T-helper 2 cell (primary cell): ENCODE measurements at places on chromosomes 11 and 22.

DNA sequence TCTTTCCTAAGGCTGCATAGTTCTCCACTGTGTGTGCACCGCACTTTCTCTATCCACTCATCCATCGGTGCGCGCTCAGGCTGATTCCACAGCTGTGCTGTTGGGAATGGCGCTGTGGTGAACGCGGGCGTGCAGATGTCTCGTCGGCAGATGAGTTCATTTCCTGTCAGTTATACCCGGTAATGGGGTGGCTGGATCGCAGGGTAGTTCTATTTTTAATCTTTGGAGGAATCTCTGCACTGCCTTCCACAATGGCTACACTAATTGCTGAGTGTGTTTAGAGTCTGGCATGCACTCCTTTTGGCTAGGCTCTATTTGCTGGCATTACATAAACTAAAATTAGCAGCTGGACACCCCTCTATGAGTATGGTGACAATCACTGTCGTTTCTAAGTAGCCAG lies 27.9 kb upstream of the KRTAP5-7 start:
- no peak for DNase-seq

GRCh38 chr11:123298488-123299447 lies 103.7 kb upstream of the CLMP start:
- no peak for DNase-seq

DNA sequence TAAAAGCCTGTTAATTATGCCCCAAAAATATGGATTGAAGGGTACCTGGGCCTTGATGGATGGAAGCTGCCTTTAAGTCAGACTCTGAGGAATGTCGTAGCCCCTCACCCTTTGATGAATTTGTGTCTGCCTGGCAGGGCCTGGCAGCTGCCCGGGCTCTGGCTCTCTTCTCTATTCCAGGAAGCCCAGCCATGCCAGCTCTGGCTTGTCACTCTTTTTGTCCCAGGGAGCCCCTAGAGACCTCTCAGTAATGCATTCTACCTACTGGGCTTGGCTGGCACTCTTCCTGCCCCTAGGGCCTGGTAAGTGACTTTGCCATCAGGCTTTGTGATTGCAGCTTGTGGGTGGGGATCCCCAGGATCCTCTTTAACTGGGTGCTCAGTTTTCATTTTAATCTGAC lies 103.8 kb downstream of the GRIK4 start:
- no peak for DNase-seq

GRCh38 chr11:89540826-89541225 lies 49.7 kb upstream of the NOX4 start:
- no peak for DNase-seq

DNA sequence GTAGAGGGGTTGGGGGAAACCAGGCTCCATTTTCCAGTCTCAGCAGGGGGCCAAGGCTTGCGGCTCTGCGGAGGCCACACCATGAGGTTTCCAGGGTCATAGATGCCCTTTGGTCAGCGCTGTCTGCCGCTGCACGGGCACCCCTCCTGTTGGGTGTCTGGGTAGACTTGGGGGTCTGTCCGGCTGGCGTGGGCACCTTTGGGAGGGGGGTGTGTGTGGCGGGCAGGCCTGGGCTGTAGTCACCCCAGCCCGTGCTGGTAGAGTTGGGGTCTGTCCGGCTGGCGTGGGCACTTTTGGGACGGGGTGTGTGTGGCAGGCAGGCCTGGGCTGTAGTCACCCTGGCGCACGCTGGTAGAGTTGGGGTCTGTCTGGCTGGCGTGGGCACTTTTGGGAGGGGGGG lies 18.6 kb downstream of the LSP1 start:
- no peak for DNase-seq

- DNase-seq = no peak
These were observed 13.5 kb downstream of the NCF4 start for GRCh38 chr22:36874309-36874696.

GRCh38 chr22:50016308-50016987 lies 3.9 kb upstream of the IL17REL start:
- no peak for DNase-seq

- DNase-seq = peak; percentile 37
These were observed 14.1 kb downstream of the RPS13 start for GRCh38 chr11:17063171-17064002.

DNA sequence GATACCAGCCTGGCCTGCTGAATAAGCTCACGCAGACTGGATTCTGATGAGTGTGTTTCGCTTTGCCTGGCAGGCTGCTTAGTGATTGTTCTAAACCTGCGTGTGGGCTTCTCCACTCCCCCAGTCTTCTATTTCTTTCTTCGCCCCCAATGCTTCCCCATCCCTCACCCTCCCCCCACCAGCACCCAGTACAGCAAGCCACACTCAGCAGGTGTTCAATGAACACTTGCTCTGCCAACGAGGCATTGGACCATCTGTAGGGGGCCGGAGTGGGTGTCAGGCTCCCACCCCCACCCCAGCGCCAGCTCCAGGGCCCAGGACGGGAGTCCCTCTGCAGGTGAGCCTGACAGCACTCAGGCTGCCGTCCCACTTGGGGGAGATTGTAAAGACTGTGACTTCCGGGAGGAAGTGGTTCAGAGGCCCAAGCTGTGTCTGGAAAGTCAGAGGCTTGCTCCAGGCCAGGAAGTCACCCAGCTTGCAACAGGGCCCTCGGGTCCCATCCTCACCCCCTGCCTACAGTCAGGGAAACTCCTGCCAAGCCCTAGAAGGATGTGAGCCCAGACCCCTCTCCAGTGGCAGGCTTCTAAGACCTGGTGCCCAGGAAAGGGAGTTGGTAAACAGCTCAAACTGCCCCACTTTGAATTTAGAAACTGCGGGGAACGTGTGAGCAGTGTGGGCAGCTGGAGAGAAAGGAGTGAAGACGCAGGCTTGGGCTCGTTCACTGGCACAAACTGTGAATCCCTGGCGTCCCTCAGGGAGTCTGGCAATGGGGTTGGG lies 66.3 kb upstream of the PRDM11 start:
- peak; percentile 25 for DNase-seq

DNA sequence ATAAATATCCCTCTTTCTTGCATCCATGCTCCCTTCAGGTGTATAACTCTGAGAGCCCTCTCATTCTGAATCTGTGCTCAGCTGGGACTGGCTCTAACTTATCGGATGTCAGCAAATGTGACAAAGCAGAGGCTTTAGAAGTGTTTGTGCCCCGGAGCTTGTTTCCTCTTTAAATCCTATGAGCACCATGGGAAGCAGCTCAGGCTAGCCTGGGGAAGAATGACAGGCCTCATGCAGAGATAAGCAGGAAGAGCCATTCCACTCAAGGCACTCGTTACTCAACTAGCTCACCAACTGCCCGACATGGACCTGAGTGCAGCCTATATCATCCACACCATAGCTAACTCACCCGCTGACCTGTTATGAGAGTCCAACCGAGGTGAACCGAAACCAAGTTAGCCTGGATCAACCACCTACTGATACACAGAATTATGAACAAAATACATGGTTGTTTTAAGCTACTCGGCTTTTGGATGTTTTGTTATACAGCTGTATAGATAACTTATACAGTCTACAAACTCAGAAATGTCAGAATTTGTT lies 990.7 kb downstream of the NTM start:
- no peak for DNase-seq

GRCh38 chr11:78748918-78749690 lies 174.4 kb upstream of the NARS2 start:
- no peak for DNase-seq

- DNase-seq = no peak
These were observed 968 bp downstream of the RHBDD3 start for GRCh38 chr22:29266564-29267461.

DNA sequence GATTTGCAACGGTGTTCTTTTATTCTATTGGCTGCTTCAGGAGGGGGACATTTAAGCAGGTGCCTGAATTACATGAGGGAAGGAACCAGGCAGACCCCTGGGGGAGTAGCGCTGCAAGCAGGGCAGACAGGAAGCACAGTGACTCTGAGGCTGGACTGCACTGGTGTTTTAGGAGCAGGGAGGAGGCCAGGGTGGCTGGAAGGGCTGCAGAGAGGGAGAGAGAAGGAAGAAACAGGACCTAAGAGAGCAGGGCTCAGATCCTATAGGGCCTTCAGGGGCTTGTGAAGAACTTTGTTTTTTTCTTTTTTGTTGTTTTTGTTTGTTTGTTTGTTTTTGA lies 62.5 kb upstream of the SORL1-AS1 start:
- DNase-seq = no peak

- DNase-seq = no peak
These were observed 61.5 kb downstream of the SGSM1 start for GRCh38 chr22:24867323-24868022.

DNA sequence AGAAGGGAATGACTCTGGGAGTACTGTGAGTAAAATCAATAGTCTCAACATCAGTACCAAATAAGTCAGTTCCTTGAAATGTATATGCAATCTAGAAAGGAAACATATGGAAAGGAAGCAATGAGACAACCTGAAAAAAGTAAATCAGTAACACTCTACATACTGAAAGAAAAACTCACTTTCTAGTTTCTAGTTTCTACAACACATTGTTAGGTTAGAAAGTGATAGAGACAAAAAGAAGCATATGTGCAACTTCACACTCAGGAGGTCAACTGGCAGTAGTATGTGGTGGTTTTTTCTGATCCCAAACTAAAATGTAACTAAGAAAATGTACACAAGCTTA lies 156.5 kb upstream of the SOX6 start:
- no peak for DNase-seq

GRCh38 chr11:57072640-57073039 lies 83.9 kb downstream of the OR5AK2 start:
- DNase-seq = no peak

DNA sequence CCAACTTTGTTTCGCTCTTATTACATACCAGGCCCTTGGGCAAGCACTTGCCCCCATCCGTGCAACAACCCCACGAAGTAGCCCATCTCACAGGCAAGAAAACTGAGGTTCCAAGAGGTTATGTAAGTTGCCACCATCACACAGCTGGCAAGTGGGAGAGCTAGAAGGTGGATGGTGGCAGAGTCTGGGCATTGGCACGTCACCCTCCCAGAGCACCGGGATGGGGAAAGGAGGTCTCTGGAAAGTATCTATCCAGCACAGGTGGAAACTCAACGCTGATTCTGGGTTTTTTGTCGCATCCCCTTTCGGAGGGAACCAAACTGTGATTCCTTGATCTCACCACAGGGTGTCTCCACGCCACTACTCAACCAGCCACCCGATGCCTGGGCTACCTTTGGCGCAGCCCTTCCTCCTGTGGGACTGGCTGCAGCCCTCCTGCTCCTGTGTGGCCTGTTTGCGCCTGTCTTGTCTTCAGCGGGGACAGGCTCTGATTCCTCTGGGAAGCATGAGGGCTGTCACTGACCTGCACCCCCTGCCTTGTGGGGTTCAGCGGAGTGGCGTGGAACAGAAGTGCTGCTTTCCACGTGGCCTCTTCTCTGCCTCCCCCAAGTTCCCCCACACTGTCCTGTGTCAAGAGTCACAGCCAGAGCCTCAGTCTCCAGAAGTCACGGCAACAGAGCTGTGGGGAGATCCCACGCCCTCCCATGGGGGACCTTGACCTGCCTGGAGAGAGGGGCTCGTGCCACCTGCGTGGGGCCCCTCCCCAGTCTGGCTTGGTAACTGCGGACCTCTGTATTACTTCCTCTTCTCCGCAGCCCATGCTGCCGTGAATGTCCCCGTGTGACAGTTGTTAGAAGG lies 34.4 kb upstream of the TRIM29 start:
- DNase-seq = no peak

DNA sequence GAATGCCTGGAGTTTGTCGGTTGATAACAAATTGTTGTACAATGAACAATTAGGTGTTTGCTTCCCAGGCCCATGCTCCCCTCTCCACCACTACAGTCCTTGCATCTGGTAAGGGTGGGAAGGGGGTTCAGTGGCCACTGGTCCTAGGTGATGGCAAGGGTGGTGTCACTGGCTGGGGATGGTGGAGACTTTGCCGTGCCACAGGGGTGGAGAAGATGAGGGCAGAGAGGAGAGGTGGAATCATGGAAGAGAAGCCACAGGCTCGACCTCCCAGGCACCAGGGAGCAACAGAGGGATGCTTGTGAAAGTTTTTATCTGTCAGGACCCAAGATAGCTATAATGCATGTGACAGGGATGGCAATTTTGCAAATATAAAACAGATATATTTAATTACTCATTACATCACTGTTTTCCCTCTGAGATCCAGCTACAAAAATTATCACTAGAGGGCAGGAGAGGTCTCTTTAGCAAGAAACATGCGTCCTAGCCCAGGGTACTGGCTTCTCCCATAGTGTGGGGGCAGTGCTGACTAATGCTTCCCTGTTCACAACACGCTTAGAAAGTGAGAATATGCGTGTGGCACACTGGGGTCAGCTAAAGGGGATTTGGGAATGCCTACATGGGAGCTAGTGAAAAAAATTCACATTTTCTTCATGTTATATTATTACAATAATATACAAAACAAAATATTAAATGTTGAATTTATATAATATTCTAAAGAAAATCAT lies 49.0 kb upstream of the AMPD3 start:
- DNase-seq = peak; percentile 57

DNA sequence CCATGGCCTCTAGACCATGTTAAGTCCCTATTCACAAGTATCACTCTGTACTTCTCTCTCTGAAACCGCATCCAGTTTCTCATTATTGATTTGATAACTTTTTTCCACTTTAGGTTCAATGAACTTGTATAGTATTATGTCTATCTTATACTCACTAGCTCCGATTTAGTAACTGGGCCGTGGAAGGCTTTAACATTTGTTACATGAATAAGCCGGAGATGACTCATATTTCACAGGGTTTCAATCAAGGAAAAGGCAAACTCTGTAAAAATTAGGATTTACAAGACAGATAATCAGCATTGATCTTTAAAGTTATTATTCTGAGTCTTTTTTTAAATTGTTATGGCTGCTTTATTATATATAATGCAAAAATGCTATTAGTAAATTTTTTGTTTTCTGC lies 662.2 kb upstream of the CNTN5 start:
- no peak for DNase-seq

DNA sequence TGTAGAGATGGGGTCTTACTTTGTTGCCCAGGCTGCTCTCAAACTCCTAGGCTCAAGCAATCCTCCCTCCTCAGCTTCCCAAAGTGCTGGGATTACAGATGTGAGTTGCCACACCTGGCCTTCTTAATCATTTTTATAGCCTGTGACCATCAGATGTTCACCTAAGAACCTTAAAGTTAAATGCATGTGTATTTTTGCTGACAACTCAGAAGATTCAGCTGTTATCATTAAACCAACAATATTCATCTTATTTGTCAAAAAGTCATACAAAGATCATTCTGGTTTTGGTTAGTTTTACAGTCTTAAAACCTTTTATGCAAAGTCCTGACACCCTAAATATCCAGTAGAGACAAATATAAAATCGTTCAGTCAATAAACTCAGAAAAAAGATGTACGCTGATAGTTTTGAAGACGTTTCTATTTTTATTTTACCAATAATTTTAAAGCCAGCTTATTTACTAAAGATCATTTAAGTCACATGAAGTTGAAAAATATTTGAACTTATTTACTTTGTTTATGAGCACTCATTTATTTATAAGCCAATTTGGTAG lies 22.2 kb downstream of the CLDN5 start:
- DNase-seq = no peak

GRCh38 chr11:101553891-101554292 lies 29.9 kb downstream of the TRPC6 start:
- no peak for DNase-seq

GRCh38 chr22:24695561-24696511 lies 78.7 kb downstream of the PIWIL3 start:
- no peak for DNase-seq

- no peak for DNase-seq
These were observed 177.4 kb downstream of the SBF2 start for GRCh38 chr11:10116588-10116987.

GRCh38 chr11:114880442-114880841 lies 202.1 kb downstream of the NXPE2 start:
- DNase-seq = no peak
